ENCODE measurements at places on chromosomes 1 and 21.
A peak's percentile ranks its signal among the peaks of the same experiment; 100 is the strongest.

DNA sequence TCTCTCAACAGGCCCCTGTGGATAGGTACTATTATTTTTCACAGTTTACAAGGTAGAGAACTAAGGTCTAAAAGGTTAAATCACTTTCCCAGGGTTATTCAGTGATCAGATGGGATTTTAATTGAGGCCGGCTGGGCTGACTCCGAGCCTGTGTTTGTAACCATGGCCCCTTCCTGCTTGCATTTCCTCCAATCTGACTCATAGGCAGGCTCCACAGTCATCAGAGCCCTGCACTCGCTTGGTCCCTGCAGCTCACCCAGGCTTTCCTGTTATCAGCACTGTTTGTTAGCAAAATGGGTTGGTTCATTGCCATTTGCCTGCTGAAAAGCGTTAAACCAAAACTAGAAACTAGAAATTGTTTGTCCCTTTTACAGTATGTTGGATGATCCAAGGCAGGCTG, 41.4 kb upstream of the LMX1A start:
- DNase-seq, result no peak

GRCh38 chr1:42845866-42846256, 552 bp upstream of the ZNF691 start:
- DNase-seq, result no peak

GRCh38 chr1:983798-984475, 2.0 kb upstream of the PERM1 start:
- no peak for DNase-seq

- peak; percentile 67 for DNase-seq
Measured at GRCh38 chr21:18041012-18041411, 203.6 kb upstream of the CHODL start.

DNA sequence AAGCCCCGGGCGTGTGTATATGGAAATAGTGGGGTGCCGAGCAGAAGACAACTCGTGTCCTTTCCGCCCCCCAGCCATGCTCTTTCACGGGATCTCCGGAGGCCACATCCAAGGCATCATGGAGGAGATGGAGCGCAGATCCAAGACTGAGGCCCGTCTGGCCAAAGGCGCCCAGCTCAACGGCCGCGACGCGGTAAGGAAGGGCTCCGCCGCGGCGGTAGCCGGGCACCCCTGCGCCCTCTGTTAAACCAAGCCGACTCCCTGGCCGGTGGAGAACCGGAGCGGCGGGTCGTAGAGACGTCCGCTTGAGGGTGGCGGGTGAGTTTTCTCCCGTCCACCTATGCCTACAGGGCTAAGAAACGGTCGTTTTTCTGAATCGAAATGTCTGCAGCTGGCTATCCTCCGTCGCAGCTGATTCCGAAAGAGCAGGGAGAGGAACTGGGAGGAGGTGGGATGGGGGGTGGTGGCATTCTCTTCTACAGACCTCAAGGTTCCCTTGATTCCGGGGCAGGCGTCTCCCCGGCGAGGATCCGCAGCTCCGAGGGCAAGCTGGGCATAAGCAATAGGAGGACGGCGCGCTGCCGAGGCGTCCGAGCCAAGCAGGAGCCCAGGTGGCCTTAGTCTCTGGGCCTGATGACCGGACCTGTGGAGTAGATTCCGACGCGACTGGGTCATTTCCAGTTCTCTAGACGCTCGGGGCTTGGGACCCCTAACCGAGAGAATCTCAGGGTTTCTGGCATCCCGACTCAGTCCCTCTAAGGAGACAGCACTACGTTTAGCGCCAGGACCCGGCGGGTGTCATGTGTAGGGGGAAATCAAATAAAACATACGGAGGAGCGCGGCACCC, 856 bp downstream of the LHX9 start:
- no peak for DNase-seq

DNA sequence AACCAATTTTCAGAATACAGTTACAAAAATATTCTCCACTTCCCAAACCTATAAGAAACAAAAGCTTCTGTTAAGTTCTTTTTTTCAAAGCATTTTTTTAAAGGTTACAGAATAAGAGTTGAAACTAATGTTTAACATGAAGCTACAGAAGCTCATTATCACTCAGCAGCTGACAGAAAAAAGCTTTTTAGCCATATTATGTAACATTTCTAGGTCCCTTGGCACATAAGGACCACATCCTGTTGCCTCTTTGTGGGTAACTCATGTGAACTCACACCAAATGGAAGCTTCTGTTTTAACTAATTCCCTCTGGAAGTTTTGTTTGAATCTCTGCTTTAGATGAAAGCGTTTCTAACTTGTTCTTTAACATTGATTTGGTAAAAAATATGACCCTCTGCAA, 242.5 kb upstream of the TMPRSS15 start:
- DNase-seq, result no peak

DNA sequence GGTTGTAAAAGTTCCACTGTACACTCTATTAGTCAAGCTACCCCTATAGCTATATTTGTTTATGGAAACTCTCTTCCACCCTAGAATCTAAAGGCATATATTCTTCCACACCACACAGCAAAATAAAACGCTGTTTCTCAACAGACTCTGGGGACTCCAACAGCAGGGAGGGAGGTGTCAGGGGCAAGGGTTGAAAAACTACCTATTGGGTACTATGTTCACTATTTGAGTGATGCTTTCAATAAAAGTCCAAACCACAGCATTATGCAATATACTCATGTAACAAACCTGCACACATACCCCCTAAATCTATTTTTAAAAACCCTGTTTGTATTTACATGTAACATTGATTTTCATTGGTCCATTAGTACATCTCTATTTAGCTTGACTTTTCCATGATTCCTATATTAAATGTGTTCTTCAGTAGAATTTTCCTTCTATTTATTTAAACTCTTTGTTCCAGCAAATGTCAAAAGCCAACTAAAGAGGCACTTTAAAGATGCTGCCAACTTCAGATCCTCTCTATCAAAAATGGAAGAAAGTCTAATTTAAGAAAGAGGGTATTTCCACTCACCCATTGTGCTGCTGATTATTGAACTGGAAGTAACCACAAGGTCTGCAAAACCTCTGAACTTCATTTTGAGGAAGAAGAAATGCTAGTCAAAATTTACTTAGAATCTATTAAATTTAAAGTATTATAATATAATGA, 26.2 kb downstream of the RGS7 start:
- no peak for DNase-seq

DNA sequence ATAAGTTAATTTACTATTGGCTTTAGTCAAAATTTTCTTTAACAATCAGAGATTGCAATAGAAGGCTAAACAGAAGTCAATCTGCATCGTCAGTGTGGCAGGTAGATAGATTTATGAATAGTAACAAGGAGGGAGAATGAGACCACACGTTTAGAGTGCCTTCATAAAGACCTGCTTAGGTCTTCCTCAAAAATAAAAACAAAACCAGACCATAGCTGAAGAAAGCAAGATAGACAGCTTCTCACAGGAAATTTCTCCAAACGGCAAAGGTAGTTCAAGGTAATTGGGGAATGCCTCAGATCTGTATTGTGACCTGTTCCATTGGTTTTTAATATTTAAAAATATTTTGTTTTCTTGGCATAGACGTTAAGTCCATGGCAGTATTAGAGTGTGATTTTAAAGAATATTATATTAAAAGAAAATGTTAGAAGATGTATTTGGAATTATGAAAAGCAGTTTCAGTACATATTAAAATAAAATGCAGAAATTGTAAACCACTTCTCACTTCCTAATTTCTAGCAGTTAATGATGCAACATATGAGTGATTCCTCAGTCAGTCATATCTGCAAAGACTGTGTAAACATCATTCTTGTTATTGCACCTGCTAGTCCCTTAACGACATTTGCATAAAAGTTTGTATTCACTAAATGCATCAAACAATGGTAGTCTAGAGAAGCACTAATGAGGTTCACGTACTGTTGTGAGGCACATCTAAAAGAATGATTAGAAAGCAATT, 278.0 kb downstream of the HLX start:
- no peak for DNase-seq

DNA sequence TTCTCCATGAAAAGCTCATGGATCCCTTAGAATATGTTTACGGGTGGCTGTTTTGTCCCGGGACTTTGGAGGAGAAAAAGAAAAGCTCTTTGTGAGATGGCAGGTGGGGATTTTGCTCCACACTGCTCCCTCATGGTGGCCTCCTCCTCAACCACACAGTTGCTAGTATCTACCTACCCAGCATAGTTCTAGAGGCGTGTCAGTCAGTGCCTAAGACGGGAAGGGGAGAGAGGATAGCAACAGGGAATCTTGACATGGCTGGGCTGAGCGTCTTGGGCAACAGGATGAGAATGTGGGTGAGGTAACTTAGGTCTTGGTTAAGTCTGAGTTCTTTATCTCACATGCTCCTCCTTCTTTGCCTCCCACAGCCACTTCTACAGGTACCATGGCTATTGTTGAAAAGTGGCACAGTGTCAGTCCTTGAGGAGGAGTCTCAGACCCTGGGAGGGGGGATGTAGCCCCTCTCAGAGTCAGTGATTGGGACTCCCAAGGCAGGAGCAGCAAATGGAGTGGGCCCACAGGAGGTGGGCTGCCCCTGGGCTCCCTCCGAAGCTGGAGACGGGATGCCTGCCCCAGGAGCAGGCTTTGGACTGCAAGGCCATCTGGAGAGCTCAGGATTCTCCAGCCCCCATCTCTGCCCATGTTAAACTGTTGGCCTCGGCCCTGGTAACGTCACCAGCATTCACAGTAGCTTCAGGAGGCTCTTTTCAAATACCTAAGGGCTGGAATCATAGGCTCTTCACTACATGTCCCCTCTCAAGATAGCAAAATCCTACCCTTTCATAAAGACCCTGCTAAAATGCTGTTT, 75.4 kb downstream of the TENT5C start:
- no peak for DNase-seq

GRCh38 chr1:64744492-64745180, at the start of gene RAVER2:
TSS of gene RAVER2 (plus strand) at chr1:64745075. CDS start at chr1:64745173, 98 bp downstream.
- peak; percentile 51 for DNase-seq

DNA sequence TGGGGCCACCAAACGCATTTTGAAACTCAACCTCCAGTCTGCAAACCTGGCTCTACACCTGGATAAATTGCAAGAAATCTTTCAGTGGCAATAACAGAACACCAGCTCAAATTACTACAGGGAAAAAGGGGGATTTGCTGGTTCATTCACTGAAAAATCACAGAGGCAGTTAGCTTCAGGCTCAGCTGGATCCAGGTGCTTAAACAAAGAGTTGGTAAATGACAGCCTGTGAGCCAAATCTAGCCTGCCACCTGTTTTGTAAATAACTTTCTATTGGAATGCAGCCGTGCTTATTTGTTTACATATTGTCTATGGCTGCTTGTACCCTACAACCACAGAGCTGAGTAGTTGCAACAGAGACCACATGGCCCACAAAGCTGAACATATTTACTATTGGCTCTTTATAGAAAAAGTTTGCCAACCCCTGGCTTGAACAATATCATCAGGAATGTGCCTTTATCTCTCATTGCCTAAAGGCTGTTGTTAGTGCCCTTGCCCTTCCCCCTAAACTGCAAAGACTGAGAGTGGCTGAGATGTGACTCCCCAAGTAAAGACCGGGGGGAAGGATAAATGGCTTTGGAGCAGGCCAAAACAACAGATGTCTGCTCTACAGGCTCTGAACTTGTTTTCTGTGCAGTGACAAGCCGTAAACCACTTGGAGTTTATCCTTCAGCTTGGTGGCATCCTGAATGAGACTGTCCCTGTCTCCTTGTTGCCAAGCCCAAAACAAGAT, 21.5 kb upstream of the PTPRF start:
- DNase-seq, result no peak

- no peak for DNase-seq
Measured at GRCh38 chr1:60126723-60127122, 53.2 kb upstream of the C1orf87 start.

DNA sequence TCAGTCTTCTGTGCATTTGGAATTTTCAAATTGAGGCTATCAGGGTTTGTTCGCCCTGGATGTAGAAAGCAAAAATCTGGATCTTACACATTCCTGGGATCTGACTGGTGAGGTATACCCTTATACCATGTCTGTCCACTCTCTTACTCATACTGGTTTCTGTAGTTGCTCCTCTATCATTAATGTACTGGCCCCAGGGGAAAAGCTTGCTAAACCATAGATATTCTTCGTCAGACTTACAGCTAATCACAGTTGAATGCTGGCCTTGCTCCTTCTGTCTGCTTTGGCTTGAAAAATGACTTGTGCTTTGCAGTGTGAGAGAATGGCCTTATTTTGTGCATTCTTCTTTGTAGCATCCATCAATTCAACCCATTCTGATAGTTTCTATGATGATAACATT, 30.5 kb downstream of the TBCE start:
- DNase-seq, result no peak

DNA sequence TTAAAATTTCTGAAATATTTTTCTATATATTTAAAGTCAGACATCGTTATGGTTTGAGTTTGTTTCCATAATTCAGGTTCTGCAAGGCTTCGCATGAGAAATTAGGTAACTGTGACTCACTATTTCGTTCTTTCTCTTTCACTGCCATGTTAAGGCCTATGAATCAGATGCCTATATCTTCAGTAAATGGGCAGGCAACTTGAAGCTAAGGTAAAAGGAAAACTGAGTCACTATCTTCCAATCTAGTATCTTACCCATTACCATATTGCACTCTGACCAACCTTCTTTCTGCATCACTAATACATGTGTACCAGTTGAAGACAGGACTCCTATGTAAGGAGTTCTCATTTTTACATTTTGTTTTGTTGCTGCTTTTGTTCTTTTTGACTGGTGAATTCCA, 37.8 kb downstream of the PYHIN1 start:
- no peak for DNase-seq

DNA sequence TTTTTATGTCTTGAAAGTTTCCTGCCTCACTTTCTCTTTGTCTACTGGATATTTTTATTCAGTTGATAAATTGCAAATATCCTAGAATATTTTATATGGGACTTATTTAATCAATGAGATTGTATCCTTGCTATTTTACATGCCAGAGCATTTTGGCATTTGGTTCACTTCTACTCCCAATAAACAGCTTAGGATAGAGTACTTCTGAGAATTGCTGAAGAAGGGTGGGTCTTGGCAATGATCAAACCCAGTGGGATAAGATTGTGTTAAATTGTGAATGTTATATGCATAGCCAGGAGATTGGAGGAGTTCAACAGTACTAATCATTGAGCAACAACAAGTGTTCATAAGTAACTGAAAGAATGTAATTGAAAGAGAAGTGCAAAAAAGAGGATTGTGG, 60.1 kb downstream of the SDCCAG8 start:
- DNase-seq, result no peak

DNA sequence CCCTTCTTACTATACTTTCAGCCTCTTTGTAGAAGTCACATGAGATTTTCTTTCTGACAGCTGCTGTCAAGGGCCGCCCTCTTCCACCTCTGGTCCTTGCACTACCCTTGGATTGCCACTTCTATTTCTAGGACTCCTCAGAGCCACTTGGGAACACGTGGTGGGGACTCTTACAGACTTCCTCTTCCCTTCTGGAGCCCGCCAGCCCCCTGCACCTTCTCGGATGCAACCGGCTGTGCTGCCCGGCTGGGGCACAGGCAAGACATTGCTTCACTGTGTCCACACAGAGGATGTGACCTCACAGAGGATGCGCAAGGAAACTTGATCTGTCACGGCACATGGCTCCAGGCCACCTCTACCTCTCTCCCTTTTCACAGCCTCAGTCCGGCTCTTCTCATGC, 2.4 kb upstream of the IKBKE start:
- no peak for DNase-seq

GRCh38 chr1:24898152-24898908, 31.7 kb downstream of the RUNX3 start:
- no peak for DNase-seq
